ENCODE measurements at places on chromosomes 6 and 20. TPM values are rescaled to one million over a fixed set of nuclear protein-coding genes. Genes with fewer than 3 reads are reported as not detected.

- DNase-seq, result no peak
These were observed 222.1 kb downstream of the BCAS1 start for GRCh38 chr20:53848304-53848703.

Gene PRDM13
- polyA plus RNA-seq, result not detected

GRCh38 chr6:73951183-73951582 lies 255.2 kb downstream of the CD109 start:
- no peak for DNase-seq

DNA sequence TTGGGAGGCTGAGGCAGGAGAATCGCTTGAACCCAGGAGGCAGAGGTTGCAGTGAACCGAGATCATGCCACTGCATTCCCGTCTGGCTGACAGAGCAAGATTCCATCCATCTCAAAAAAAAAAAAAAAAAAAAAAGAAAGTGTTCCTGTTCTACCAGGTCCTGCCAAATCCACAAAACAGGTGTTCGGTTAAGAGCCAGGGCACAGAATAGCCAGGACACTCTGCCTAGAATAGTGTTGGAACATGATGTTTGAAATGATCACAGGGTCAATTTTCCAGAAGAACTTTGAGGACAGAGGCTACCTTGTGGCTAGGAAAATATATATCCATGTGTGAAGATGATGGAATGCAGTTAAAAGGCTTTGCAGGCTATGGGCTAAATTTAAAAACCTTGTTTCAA lies 63.6 kb upstream of the TRAF3IP2 start:
- no peak for DNase-seq

Data from pancreas (tissue), 10 donors.